Activated naive CD4-positive, alpha-beta T cell treated with Interleukin-2 at 50 U/mL for 16 hours (primary cell): ENCODE measurements at places on chromosomes 6 and 20.

DNA sequence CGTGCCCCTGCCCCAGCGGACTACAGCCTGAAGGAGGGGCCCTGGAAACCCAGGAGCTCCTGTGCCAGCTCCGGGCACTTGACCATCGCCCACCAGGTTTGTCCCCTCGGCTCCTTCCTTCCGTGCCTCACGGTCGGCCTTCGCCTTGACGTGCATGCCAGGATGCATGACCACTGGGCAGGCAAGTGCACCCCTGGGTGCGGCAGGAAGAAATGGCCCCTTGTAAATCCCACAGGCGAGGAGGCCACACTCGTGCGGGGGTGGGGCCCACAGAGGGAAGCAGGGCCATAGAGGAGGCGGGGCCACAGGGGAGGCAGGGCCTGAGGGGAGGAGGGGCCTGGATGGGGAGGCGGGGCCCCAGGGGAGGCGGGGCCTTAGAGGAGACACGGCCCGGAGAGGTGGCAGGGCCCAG lies 81.7 kb downstream of the YTHDF1 start:
- DNase-seq = no peak

DNA sequence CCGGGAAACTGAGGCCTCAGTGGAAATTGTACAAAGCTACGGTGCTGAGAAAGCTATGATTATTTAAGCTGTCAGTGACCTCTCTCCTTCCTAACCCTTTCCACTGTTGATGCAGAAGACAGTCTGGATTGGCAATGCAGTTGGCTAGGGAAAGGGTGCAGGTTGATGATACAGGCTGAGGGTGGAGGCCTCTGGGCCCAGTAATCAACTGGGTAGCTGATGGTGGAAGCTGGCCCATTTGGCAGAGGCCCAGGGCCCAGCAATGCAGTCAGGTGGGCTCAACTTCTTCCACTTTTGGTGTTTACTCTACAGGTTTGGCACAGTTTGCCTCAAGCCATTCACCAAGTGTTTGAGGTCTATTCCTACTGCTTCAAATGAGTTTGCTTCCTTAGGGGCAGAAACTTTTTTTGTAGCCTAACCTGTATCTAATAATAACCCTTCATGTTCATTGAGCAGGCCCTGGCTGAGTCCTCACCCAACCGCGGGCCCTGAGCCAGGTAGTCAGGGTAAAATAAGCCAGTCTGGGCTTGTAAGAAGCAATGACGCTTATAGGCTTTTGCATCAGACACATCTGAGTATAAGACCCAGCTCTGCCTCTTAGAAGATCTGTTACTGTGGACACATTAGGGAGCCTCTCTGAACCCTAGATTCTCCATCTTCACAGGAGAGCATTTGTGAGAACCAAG lies 12.1 kb downstream of the BCL2L1 start:
- DNase-seq = no peak

GRCh38 chr20:25397096-25397495 lies 6.5 kb upstream of the ABHD12 start:
- no peak for DNase-seq

DNA sequence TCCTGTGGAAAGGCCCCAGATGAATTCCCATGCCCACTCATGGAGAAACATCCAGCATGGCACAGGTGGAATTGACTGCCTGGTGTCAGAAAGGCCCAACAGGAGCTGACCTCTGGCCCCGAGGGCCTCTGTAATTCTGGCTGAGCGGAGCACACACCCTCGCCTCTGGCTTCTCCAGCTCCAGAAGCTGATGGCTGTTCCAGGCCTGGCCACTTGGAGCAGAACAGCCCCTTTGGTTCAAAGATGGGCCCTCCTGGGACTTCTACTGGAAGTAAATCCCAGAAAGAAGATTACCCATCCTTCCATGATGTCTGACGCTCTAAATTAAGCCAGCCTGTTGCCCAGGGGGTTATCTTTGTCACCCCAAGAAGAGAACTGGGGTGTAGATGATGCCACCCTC lies 275.1 kb upstream of the CDH4 start:
- no peak for DNase-seq

GRCh38 chr6:96521306-96521643 lies 331 bp upstream of the UFL1 start:
- no peak for DNase-seq

DNA sequence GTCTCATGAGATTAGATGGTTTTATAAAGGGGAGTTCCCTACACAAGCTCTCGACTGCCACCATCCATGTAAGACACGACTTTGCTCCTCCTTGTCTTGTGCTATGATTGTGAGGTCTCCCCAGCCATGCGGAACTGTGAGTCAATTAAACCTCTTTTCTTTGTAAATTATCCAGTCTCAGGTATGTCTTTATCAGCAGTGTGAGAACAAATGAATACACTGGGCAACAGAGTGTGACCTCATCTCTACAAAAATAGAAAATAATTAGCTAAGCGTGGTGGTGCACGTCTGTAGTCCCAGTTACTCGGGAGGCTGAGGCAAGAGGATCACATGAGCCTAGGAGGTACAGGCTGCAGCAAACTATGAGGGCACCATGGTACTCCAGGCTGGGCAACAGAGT lies 51.3 kb downstream of the MDN1 start:
- DNase-seq = no peak

GRCh38 chr6:107114926-107115694 lies at the start of gene BEND3:
Gene BEND3 (minus strand): TSS chr6:107115515. CDS start chr6:107099285, 16,230 bp downstream.
- peak; percentile 50 for DNase-seq

DNA sequence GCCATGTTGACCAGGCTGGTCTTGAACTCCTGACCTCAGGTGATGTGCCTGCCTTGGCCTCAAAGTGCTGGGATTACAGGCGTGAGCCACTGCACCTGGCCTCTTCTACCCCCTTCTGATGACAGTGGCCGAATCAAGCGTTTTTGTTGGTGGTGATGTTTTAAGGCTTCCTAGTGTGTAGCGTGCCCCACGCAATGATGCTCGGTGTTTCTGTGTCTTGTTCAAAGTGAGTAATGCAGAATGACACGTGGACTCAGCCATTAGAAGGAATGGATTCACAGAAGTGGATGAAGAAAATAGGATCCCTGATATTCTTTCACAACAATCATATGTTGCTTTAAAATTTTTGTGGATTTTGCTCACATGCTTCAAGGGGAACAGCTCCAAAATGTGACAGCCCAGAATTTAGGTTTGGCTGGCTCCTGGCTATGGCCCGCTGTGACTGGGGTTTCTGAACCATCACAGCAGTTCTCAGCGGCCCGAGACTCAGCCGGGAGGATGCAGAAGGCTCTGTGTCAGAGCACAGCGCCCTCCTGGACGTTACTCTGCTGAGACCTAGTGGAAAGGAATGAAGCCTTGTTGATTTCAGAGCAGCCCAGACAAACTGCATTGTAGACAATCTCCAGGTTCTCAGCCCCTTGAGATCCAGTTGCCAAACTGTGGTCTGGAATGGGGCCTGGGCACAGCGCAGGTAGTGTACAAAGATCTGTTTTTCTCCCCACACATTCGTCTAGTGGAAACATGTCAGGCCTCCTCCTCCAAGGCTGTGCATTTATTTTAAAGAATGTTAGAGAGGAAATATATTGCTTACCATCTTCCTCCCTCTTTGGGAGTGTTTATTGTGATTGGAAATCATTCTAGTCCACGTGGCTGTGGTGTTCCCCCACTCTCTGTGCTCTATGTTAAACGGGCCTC lies 57.6 kb upstream of the TIAM2 start:
- DNase-seq = no peak

GRCh38 chr6:24547243-24547642 lies 52.5 kb downstream of the ALDH5A1 start:
- peak; percentile 35 for DNase-seq
